ENCODE measurements at places on chromosomes 13 and 19. TPM values are rescaled to one million over a fixed set of nuclear protein-coding genes. Genes with fewer than 3 reads are reported as not detected.

The CADM4 gene
- total RNA-seq: 10.9 TPM

The COX7A1 gene
- total RNA-seq: 2.2 TPM

The ZNF587B gene
- total RNA-seq: 8.1 TPM

The IRGC gene
- total RNA-seq: not detected

The FCGBP gene
- 48.4 TPM for total RNA-seq

The WASF3 gene
- 13.9 TPM for total RNA-seq

- DNase-seq: no peak
Observed at GRCh38 chr13:43031881-43032280, 8.5 kb downstream of the DNAJC15 start.

GRCh38 chr19:46719629-46720502 lies 3.0 kb upstream of the PRKD2 start:
- no peak for DNase-seq

- no peak for DNase-seq
Observed at GRCh38 chr19:3482507-3483225, 575 bp downstream of the SMIM44 start.

DNA sequence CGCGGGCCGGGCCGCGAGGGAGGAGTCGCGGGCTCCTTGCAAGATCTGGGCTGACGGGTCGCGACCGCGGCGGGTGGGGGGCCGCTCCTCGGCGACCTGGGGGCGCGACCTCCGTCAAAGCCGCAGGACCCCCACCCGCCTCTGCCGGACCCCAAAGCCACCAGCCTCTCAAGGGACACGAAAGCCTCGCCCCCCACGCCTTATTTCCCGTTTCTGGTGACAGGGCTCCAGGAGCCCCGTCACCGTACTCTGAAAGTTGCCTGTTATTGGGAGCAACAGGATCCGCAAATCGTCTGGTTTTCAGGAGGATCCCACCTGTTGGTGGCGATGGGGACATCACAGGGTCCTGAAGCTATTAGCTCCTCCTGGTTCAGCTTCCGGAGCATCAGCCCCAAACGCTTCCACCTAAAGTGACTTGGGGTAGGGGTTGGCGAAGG lies 530 bp downstream of the MAU2 start:
- no peak for DNase-seq

- DNase-seq: no peak
Observed at GRCh38 chr19:50266896-50267295, 62.3 kb downstream of the KCNC3 start.

DNA sequence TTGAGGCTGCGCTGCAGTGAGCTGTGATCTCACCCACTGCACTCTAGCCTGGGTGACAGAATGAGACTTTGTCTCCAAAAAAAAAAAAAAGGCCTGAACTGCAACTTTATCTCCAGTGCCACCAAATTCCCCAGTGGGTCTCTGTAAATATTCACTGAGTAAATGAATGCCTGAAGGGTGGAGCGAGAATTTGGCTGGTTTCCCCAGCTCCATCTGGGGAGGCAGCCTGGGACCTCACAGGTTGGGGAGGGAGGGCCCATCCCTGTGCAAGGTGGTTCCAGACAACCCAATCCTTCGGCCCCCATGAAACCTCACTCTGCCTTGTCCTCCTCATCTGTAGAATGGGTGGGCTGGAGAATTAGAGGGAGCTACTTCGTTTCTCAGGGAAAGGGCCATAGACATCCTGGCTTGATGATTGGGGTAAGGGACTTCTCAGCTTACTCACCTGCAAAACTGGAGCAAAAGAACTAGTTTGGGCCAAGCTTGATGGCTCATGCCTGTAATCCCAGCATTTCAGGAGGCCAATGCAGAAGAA lies 4.2 kb upstream of the PKN1 start:
- DNase-seq: no peak

GRCh38 chr19:35644987-35645679 lies 3.0 kb upstream of the COX6B1 start:
- no peak for DNase-seq

GRCh38 chr13:33212396-33212795 lies 73.2 kb downstream of the STARD13 start:
- no peak for DNase-seq

DNA sequence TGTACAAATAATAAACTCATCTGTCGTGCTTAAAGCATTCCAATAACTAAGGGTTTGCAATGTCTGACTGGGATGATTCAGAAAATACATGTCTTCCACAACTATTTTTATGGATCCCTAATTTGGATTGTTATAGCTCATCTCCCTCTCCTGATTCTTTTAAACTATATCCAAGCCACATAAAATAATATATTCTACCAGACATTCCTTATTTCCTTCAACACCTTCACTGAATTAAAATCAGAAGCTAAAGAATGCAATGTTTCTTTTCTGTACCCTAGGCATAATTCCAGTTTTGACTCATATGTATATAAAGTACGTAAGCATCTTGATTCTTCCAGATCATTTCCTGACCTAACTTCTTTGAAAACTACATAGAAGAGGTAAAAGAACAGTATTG lies 420.4 kb downstream of the EFNB2 start:
- no peak for DNase-seq

- DNase-seq: no peak
Observed at GRCh38 chr13:36918246-36919131, 1.5 kb downstream of the SMAD9 start.

- no peak for DNase-seq
Observed at GRCh38 chr19:42452590-42452989, 9.8 kb upstream of the CXCL17 start.

- DNase-seq: no peak
Observed at GRCh38 chr13:34391076-34391475, 551.0 kb upstream of the NBEA start.

- no peak for DNase-seq
Observed at GRCh38 chr19:29630655-29631054, 24.6 kb downstream of the POP4 start.

Data from esophagus squamous epithelium (tissue), 5 donors.